ENCODE measurements at places on chromosomes 3 and 15.

DNA sequence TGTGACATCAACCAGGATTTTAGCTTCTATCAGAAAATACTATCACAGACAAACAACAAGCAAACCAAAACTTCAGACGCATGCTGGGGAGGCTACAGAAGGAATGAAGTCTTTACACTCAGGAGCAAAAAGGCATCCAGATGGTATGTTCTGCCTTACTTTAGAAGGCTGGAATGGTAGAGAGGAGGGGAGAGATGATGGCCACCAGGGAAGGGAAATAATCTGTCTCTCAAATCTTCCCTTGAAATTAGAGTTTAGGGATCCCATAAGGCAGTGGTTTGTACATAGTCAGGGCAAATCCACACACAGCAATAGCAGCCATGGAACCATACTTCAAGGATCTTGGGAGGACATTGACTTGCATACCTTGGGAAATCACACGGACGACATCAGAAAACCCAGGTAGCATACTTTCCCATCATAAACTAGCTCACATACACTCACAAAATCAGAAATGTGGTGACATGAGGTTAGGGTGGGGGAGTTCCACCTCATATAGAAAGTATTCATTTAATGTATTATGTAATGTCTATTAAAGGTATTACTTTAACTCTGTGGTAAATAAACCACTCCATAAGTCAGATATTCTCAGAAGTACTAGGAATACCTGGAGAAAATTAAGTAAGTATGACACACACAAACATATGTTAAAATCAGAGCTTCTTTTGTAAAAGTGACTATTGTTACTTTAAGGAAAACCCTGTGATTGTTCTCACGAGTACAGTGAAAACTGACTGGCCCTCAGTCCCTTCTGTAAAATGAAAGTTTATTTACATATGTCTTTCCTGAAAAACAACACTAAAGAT, 9.4 kb downstream of the BTLA start:
- no peak for DNase-seq

- no peak for DNase-seq
Observed at GRCh38 chr3:142645236-142645793, 49.1 kb downstream of the PLS1 start.

DNA sequence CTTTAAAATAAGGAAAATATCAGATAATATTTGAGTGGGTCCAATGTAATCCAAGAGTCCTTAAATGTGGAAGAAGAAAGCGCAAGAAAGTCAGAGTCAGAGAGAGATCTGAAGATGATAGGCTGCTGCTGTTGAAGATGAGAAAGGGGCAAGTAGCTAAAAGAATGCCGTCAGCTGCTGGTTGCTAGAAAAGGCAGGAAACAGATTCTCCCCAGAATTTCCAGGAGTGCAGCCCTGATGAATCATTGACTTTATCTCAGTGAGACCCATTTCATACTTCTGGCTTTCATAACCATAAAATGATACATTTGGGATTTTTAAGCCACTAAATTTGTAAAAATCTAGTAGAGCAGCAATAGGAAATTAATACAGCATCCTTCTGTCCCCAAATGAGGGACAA, 7.5 kb upstream of the CHMP2B start:
- DNase-seq = no peak

- no peak for DNase-seq
Observed at GRCh38 chr3:127615631-127616305, 13.2 kb upstream of the PODXL2 start.

- no peak for DNase-seq
Observed at GRCh38 chr3:134148534-134148933, 102.1 kb downstream of the RYK start.

GRCh38 chr15:86555939-86556338, 476.3 kb downstream of the AGBL1 start:
- no peak for DNase-seq

DNA sequence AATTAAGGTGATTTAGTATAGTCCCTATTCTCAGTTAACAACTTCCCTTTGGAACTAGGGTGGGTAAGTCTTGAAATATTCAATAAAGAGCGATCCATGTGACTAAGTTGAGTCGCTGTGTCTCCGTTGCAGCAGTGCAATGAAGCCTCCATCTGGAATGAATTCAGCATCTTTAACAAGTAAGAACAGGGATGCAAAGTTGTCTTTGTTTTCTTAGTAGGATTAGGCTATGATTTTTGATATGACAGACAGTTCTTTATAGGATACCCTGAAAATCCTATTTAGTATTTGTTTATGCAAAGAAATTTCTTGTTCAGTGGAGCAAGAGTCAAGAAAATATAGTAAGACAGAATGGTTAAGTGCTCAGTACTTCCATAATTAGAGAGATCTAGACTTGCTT, 52.7 kb downstream of the RBMS3 start:
- DNase-seq = no peak

DNA sequence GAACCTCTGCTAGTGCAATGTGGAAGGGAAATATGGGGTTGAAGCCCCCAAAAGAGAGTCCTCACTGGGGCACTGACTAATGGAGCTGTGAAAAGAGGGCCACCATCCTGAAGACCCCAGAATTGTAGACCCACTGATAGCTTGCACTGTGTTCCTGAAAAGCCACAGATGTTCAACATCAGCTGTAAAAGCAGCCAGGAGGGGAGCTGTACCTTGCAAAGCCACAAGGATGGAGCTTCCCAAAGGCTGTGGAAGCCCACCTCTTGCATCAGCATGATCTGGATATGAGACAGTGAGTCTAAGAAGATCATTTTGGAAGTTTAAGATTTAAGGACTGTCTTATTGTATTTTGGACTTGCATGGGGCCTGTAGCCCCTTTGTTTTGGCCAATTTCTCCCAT, 125.8 kb upstream of the TGFBR2 start:
- DNase-seq = no peak

DNA sequence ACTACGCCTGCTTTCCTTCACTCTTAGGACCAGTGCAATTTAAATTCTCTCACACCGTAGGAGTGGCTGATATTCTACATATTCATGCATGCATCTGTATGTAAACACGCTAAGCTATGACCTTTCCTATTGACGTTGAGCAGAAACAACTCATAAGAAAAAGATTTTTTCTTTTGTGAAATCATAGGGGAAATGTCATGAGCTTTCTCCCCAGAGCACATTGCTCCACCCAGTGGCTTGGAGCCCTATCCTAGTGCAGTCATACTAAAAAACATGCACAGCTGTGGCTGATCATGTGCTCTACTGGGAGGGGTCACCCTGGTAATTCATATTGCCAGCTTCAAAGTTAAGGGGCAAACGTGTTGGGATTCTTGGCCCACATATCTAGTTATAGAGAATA, 1.8 kb upstream of the MESD start:
- DNase-seq = peak; percentile 48

GRCh38 chr3:168090306-168091085, 5.2 kb downstream of the GOLIM4 start:
- DNase-seq = no peak

- no peak for DNase-seq
Observed at GRCh38 chr3:120169407-120169806, 75.2 kb upstream of the GSK3B start.

- DNase-seq = no peak
Observed at GRCh38 chr3:54905920-54906319, 21.9 kb downstream of the LRTM1 start.

DNA sequence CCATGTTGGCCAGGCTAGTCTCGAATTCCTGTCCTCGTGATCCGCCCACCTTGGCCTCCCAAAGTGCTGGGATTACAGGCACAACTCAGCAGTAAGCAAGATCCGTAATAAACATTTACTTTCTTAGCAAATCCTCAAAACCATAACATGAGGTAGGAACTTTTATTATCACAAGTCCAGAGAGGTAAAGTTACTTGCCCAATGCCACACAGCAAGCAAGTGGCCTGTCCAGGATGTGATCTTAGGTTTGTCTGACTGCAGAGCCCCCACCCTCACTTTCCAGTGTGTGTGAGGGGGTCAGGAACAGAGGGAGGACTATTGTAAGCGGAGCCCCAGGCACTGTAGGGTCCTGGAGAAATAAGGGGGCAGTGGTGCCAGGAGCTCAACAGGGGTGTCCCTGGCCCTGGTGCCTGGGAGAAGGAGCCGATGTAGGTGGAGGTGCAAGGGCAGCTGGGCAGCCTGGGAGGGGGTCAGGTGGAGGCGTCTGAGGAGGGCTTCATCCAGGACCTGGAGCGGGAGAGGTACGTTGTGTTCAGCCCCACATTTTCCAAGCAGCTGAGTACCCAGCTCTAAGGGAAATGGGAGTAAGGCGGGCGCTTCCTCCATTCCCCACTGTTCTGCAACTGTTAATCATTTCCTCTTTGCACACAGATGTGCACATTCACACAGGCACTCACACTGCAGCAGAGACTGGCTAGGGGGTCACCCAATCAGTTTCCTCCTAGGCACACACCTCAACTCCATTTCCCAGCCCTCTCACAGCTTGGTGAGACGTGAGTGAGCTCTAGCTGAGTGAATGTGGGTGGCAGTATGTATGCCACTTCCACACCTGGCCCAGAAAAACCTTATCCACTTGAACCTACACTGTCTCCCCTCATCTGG, 5.9 kb downstream of the RPUSD3 start:
- DNase-seq = peak; percentile 69

DNA sequence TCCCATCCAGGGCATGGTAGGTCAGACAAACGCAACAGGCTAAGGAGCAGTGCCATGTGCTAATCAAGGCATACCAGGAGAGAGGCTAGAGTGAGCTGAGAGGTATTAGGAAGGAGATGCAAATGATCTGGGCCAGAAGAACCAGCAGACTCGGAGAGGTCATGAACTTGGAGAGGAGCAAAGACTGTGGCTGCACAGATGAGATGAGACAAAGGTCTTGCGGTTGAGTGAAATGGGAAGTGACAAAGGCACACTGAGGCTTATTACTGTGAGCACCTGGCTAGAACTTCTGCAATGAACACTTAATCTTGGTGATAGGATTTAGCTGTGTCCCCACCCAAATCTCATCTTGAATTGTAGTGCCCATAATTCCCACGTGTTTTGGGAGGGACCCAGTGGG, 380.2 kb downstream of the ULK4 start:
- DNase-seq = no peak

DNA sequence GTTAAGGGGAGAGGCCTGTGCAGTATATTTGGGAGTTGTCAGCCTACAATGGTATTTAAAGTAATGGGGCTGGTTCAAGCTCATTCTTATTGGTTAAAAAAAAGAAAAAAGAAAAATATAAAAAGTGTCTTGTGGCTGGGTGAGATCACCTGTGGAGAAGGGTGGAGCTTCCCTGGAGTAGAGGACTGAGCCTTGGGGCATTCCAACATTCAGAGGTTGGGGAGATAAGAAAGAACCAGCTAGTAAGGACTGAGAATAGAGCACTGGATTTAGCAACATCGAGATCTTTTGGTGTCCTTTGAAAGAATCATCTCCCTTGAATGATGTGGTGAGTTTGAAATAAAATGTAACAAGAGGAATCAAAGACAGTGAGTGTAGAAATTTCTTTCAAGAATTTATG, 5.2 kb downstream of the SLC49A4 start:
- no peak for DNase-seq

All from NB4 (cell line).